NCI-H226 (cell line): ENCODE measurements at places on chromosomes 1 and 21.

GRCh38 chr1:74583397-74583796, 71.0 kb upstream of the LRRC53 start:
- DNase-seq: no peak

DNA sequence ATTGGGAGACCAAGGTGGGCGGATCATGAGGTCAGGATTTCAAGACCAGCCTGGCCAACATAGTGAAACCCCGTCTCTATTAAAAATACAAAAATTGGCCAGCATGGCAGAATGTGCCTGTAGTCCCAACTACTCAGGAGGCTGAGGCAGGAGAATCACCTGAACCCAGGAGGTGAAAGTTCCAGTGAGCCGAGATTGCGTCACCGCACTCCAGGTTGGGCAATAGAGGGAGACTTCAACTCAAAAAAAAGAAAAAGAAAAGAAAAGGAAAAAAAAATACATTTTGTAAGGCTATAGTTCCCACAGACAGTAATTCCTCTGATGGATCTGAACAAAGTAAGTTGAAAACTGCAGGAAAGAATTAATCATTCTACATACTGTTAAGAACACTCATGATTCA, 48.1 kb upstream of the CD46 start:
- no peak for DNase-seq

- DNase-seq: no peak
Measured at GRCh38 chr1:4268262-4268888, 368.3 kb upstream of the C1orf174 start.

DNA sequence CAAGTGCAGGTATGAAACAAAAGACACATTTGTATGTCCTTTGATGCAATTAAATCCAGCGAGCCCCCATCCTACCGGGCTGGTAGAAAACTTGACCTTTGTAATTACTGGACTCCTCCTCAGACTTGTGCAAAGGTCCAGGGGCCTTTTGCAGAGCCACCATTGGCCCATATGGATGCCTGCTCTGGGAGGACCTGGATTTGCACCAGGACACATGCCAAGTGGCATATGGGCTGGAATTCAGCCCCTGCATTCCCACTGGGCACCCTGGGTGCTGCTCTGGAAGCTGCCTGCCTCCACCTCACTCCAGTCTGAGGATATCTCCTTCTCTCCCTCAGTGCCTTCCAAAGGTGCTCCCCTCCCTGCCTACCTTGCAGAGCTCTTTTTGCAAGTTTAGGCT, 36.0 kb downstream of the LACTBL1 start:
- no peak for DNase-seq

DNA sequence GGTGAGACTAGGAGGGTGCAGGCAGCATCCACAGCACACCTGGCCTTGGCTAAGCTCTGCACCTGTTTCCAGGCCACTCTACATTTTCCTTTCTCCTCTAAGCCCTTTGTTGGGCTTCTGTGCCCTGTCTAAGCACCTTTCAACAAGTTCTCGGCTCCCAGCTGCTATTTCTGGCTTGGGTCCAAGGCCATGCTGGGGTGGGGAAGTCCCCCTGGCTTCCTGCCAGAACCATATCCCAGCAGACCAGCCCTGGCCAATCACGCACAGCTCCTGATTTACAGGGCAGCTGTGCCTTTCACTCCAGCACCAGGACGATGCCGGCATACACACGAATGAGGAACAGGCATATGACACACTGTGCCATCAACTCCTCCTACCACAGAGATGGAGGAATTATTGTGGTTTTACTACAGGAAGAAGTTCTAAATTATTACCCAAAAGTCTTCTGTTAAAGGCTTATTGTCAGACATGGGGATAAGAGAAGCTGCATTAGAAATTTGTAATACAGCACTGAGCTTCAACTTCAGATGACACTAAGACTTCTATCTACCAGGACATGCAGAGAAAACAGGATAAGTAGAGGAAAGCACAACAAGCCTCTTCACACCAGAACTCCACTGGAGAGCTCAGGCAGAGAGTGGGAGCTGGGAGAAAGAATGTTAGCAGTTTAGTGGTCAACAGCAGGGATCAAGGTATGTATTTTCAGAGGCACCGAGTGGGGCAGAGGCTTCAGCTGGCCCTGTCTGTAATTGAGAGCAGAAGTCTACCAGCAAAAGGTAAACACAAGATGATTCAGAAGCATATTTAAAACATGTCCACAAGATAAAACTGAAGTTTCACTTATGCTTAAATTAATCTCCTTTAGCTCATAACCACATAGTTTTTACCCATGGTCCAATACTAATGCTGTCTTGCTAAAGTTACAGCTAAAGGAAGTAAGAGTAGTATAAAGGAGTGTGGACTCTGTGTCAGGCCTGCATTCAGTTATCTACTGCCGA, 37.4 kb downstream of the TRIT1 start:
- DNase-seq: peak; percentile 66

- no peak for DNase-seq
Measured at GRCh38 chr1:96747565-96747964, 26.0 kb downstream of the PTBP2 start.

DNA sequence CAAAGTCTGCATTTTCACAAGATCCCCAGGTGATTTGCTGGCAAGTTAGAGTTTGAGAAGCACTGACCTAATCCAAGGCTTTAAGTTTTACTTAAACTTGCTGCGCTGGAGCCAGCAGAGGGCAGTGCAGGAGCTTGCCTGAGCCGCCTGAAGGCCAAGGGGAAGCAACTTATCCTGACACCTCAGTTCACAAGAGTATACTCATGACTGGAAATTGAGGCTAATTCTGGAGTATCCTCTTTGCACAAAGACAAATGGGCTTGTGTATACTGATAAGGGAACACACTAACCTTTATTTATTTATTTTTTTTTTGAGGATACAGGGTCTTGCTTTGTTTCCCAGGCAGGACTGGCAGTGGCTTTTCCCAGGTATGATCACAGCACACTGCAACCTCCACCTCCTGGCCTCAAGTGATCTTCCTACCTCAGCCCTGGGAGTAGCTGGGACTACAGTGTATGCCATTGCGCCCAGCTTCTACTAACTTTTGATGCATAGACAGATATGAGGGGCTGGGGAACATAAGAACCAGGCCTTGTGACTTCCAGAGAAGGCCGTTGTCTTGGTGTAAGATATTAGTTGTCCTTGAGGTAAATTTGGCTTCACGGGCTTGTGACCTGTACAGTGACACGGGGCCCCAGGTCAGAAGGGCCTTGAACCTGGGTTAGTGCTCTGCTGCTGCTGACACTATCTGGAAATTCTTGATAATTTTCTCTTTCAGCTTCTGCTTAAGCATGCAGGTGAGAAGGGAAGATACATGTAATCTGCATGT, 29.0 kb upstream of the SLAMF1 start:
- DNase-seq: peak; percentile 50

GRCh38 chr1:40966417-40966816, 13.1 kb upstream of the CTPS1 start:
- DNase-seq: no peak

- no peak for DNase-seq
Measured at GRCh38 chr1:112043901-112044300, 54.4 kb upstream of the KCND3 start.

DNA sequence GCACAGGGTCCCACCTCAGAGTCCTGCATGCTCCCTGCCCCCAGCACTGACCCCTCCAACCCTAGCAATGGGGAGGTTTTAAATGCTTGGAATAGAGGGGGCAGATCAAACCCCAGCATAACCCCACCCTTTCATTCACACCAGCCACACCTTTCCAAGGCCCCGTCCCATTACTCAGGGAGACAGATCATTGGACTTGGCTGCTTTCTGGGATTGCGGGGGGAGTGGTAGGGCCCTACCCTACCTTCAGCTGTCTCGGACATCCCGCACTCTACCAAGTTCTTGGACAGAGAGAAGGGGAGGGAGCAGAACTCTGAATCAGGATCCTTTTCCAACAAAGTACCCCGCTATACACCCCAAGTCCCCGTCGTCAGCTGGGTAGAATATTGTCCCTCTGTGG, 983 bp downstream of the PADI2 start:
- DNase-seq: no peak

DNA sequence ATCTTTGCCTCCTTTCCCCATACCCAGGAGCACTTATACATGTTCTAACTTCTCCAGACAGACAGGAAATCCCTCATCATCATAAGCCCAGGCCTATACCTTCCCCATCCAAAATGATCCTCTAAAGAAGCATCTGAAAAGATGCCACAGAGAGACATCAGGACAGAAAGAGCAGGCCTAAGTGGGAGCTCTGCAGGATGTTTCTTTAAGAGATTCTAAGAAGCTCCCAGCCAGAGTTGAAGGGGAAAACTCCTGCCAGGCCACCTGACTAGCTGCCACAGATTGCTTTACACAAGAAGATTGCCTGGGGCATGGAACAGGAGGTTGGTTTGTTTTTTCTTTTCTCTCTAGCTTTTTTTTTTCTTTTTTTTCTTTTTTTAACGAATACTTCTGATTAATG, 275.8 kb downstream of the VAV3 start:
- peak; percentile 48 for DNase-seq

- DNase-seq: no peak
Measured at GRCh38 chr21:34509151-34509550, 2.9 kb downstream of the KCNE1 start.

- DNase-seq: no peak
Measured at GRCh38 chr1:175095978-175096607, 28.5 kb downstream of the TNN start.

DNA sequence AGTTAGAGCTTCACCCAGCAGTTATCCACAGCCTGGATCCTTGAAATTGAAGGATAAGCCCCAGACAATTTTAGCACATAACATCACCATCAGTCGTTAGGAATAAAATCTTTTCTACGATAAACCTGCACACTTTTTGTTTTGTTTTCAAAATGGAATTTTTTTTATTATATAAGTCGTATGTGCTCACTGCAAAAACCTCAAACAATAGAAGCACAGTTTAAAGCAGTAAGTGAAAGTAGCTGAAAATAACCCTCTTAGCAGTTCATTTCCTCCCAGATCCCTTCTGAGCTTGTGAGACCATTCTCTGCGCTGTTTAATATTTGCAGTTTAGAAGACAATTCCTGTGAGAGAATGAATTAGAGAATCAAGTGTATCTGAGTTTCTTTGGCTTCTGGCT, 38.3 kb downstream of the ELK4 start:
- DNase-seq: no peak

- no peak for DNase-seq
Measured at GRCh38 chr1:71809085-71809484, 473.3 kb downstream of the NEGR1 start.

- no peak for DNase-seq
Measured at GRCh38 chr1:76763738-76764137, 103.5 kb upstream of the ST6GALNAC5 start.

GRCh38 chr1:147625362-147625995, 44.8 kb downstream of the ACP6 start:
- DNase-seq: no peak

DNA sequence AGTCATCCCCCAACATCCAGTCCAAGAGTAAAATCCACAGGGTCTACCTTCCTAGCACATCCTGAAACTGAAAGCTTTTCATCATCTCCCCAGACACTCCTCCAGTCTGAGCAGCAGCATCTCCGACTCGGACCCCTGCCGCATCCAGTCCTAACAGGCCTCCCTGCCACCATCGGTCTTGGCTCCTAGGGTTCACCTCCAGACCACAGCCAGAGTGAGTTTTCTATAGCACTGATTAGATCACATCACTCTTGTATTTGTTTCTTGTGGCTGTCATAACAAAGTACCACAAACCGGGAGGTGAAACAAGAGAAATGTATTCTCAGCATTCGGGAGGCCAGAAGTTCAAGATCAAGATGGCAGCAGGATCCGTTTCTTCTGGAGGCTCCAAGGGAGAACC, 187.8 kb downstream of the TOMM20 start:
- DNase-seq: no peak

DNA sequence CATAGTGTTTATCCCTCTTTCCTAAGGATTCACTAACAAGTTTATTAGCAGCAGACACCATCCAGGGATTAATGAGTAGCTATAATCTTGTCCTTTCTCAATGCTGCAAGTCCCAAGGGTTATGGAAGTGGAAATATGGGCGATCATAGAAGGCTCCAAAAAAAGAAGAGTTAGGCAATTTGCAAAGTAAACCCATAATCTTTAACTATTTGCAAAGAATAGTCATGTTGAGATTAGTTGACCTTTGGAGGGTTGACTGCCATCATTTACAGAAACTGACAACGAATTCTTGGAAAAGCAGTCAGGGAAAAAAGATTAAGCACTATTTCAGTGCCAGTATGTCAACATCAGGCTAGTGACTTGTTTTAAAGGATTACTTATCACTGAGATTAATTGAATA, 169.9 kb downstream of the KCNT2 start:
- peak; percentile 9 for DNase-seq

GRCh38 chr1:1205769-1206375, 520 bp downstream of the TNFRSF18 start:
- DNase-seq: no peak

GRCh38 chr1:15443281-15443680, 5.0 kb downstream of the CTRC start:
- DNase-seq: no peak

DNA sequence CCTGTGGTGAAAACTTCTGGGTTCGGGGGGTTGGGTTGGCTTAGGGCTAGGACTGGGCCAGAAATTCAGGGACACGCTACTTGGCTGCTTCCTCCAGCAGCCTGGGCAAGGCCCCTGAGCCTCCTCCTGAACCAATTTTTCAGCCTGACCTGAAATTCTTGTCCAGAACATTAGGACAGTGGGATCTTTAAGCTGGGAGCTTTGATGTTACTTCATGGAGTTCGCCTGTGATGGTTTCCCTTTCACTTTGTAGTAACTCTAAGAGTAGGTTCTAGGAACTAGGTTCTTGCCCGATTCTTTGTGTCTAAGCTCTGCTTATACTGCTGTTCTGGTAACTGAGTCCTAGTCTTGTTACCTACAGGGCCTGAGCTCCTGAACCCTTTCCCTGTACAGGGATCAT, 75.3 kb downstream of the S1PR1 start:
- no peak for DNase-seq

GRCh38 chr1:217482356-217483102, 148.4 kb downstream of the GPATCH2 start:
- peak; percentile 68 for DNase-seq

DNA sequence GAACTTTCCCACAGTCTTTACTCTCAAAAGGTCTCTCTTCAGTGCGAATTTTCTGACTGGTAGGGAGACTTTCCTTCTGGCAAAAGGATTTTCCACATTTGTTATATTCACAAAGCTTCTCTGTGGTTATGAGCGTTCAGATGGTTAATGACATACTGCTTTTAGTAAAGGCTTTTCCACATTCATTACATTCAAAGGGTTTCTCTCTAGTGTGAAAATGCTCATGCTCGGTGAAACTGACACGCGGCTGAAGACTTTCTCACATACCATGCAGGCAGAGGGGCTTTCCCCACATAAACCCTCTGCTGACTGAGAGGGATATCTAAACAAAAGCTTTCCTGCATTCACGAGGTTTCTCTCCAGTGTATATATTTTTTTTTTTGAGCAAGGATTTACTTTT, 9.9 kb upstream of the KLF18 start:
- no peak for DNase-seq

GRCh38 chr1:84939151-84939550, 46.1 kb upstream of the LPAR3 start:
- no peak for DNase-seq

DNA sequence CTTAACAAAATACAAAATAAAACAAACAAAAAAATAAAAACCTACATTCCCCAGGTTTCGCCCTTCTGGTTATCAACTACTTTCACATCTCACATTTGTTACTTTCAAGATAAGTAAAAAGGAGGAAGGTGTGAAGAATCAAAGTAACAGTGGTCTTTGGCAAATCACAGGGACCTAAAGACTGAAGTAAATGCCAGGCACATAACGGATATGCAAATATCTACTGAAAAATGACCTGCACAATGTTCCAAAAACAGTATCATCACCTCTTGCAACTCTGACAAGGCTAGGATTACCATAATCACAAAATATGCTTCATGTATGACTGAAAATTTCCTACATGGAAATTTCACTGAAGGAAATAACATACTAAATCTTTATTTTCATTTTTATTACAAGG, 29.3 kb downstream of the COP1 start:
- DNase-seq: no peak
